Right renal cortex interstitium (tissue), 3 donors: ENCODE measurements at places on chromosomes 6 and 20.

- DNase-seq, result no peak
Measured at GRCh38 chr20:20202768-20203167, 150.4 kb downstream of the CFAP61 start.

DNA sequence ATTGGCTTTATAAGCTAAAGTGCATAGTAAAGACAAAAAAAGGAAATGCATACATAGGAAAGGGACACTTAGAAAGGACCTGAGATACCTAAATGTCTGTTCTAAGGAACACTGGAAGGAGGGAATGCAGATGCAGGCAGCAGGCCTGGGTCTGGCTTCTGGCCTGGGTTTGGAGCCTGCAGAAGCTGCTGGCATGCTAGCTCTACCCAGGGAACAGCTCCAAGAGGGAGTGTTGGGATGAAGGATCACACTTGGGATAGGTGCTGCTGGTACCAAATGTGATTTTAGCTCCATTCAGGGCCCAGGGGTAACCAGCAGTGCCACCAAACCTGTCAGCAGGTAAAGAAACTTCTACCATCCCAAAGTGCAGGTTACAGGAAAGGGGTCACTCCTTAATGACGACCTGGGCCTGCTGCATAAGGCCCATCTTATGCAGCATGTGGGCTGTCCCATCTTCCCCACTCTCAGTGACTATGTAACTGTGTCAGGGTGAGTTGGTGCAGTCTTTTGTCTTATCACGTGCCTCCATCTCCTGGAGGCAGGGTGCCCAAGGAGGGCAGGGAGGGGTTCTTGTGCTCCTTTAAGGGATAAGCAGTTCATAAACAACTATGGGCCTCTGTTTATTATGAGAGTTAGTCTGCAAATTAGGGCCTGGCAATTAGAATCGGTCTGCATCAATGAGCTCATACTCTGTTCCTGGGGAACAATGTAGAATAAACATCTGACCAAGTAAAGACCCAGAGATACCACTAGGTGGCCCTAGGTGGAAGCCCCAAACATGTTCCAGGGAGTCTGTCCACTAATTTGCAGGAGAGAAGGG, 26.9 kb downstream of the DDX27 start:
- DNase-seq, result peak; percentile 13

- no peak for DNase-seq
Measured at GRCh38 chr6:36333931-36334725, 2.6 kb downstream of the BNIP5 start.

DNA sequence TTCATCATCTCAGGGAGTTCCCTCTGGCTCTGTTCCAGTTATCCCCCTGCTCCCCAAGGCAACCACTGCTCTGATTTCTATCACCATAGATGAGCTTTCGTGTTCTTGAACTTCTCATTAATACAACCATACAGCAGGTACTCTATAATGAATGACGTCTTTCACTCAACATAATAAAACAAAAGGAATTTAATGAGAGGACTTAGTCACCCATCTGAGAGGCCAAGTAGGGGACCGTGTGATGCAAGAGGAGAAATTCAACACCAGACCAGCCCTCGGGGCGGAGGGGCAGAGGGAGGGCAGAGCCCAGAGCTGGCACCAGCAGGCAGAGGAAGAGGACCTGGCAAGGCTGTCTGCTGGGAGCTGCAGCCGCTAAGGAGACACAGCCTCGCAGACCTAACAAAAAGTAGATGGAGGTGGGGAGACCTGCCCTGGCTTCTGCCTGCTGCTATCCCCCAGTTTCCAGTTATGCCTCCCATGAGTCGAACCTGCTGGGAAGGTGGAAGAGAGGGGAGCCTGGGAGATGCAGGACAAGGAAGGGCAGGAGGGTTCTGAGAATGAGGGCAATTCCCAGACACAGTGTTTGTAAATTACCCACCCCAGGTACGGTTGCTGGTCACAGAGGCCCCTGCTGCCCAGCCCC, 13.8 kb downstream of the CCN5 start:
- DNase-seq, result no peak

GRCh38 chr6:129029778-129030177, 146.8 kb downstream of the LAMA2 start:
- no peak for DNase-seq

DNA sequence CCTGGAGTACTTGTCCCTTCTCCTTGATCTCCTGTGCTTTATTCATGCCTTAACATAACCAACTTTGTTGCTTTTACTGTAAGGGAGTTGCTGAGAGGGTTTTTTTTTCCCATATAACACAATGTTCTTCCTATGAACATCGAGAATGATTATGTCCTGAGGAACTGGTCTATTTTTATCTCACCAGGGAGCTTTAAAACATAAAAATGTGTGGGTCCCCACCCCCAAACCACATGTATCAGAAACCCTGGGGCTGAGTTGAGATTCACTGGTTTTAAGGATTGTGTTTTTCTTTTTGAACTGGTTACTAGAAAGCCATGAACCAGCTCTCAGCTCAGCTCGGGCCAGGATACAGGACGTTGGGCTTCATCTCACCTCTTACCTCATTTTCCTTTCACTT, 118.5 kb upstream of the JAG1 start:
- no peak for DNase-seq

DNA sequence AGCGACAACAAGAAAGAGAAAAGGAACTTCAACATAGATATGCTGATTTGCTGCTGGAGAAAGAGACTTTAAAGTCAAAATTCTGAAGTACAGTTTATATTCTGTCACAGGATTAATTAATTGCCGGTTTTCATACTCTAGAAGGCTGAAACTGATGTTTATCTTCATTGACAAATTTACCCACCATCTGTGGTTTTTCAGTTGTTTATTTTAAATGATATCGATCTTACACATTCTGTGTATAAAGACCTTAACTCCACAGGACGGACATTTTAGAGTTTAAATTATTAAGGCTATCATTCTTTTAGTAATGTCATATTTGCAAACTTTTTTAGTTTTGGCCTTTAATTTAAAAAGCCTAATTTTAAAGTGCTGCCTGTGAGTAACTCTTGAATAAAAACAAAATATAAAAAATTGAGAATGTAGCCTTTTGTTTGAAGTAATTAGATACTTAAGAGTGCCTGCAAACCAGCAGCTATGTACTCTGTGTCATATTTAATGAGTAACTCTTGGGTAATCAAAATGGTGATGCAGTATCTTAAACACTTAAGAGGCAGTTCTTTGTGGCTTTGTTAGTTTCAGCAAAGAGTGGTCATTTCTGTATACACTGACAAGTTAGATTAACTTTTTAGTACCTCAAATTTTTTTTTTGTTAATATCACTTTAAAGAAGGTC, 59.3 kb downstream of the CDC5L start:
- no peak for DNase-seq

DNA sequence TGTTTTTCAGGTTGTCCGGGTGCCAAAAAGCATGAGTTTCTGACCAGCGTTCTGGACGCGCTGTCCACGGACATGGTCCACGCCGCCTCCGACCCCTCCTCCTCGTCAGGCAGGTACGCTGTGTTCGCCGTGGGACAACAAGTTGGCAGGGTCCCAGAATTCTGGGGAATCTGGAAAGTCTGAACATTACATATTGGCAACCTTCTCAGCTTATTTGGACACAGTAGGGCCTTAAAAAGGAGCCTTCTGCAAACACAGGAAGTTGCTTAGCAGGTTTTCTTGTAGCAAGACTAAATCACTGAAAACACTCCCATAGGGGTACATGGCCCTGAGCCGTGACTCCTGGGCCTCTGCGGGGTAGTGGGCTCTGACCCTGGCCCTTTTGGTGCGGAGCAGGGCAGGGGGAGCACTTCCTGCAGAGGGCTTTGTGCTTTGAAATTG, 209.7 kb downstream of the SMOC2 start:
- DNase-seq, result no peak

GRCh38 chr6:3928111-3928510, 78.9 kb downstream of the FAM50B start:
- no peak for DNase-seq

DNA sequence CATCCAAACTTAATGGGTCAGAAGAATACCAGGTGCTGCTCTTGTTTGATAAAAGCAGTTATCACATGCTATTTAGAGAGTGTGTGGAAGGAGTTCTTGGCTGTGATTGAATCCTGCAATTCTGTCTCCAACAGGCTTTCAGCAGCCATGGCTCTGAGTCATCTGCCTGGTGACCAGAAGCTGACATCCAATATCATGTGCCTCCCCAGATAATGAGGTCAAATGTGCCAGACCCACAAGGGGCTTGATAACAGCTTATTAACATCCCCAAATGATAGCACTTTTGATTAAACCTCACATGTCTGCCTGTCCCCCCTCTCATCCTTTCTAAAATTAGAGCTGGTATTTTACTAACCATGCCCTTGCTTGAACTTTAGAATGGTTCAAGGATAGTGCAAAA, 175.7 kb upstream of the PLN start:
- DNase-seq, result no peak

GRCh38 chr6:78131521-78131920, 478.7 kb downstream of the MEI4 start:
- no peak for DNase-seq

DNA sequence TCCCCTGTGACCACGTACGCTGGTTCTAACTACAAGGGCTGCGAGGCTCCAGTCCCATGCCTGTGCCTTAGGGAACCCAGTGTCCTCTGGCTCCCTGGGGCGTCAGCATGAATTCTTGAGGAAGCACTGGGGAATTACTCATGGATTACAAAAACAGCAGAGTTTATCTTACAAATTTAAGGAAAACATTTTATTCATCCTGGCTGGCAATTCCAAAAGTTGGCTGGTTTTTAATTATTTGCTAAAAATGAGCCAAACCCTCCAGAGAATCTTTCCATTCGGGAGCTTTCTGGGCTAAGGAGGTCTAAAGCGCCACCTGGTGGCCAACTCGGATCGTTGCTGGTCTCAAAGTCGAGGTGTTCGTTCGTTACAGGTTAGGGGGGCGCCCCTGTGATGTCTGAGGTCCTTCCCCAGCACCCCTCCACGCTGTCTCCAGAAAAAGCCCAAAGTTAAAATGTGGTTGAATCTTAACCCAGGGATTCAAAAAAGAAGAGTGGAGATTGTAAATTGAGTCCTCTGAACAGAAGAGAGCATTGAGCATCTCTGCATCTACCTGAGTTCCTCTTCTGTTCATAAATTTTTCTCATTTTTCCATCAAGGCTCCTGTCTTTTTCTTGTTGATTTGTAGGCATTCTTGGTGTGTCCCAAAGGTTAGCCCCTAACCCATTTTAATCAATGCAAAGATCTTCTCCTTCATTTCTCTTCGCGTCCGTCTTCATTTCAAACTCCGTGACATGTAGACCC, 99.4 kb downstream of the BFSP1 start:
- no peak for DNase-seq

- DNase-seq, result no peak
Measured at GRCh38 chr6:104768906-104769305, 90.8 kb downstream of the HACE1 start.

DNA sequence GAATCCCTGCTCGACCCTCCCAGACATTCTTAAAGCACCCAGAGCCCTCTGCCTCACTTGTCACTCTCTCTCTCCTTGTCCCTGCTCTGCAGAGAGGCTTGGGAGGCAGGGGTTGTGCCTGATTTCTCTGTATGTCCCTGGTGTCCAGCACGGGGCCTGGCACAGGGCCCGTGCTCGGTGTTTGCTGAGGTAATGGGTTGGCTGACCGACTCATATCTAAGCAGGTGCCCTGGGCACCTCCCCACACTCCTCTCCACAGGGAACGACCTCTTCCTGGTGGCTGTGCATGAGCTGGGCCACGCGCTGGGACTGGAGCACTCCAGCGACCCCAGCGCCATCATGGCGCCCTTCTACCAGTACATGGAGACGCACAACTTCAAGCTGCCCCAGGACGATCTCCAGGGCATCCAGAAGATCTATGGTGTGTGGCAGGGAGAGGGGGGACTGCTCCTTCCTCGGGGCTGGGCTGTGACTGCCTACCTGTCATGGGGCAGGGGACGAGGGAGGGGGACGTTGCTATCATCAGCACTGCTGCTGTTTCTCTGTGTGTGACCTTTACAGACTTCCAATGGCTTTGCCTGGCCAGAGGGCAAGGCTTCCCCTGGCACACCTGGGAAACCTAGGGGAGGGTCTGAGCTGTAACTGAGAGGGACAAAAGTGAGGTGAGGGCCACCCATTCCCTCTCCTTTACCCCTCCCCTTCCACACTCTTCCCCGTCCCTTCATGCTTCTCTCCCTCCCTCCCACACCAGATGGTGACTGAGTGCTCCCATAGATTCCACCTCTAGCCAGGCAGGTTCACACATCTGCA, 14.2 kb downstream of the MMP24OS start:
- DNase-seq, result no peak

DNA sequence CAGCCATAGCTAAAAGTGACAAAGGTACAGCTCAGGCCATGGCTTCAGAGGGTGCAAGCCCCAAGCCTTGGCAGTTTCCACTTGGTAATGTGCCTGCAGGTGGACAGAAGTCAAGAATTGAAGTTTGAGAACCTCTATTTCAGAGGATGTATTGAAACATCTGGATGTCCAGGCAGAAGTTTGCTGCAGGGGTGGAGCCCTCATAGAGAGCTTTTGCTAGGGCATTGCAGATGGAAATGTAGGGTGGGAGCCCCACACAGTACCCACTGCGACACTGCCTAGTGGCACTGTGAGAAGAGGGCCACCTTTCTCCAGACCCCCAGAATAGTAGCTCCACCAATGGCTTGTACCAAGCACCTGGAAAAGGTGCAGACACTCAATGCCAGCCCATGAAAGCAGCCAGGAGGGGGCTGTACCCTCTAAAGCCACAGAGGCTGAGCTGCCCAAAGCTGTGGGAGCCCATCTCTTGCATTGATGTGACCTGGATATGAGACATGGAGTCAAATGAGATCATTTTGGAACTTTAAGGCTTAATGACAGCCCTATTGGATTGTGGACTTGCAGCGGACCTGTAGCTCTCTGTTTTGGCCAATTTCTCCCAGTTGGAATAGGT, 1299.4 kb upstream of the MAP3K7 start:
- no peak for DNase-seq

GRCh38 chr6:39882531-39882899, 51.7 kb downstream of the MOCS1 start:
- DNase-seq, result peak; percentile 61

- no peak for DNase-seq
Measured at GRCh38 chr6:10613723-10614122, 80.7 kb downstream of the C6orf52 start.
